Hindlimb muscle (tissue), 1 donor: ENCODE measurements at places on chromosomes 16 and 17.

GRCh38 chr16:24286741-24287405, 30.7 kb downstream of the CACNG3 start:
- no peak for DNase-seq

- no peak for DNase-seq
Measured at GRCh38 chr17:42803074-42803883, 4.6 kb downstream of the CNTD1 start.

DNA sequence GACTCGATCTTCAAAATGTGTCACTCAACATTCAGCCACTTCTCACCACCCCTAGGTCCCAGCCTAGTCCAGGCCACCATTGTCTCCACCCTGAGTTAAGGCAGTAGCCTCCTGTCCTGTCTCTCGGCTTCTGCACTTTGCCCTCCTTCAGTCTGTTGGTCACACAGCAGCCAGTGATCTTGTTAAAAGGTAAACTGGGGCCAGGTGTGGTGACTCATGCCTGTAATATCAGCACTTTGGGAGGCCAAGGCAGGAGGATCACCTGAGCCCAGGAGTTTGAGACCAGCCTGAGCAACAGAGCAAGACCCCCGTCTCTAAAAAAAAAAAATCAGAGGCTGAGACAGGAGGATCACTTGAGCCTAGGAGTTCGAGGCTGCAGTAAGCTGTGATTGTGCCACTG, 25.8 kb downstream of the WWP2 start:
- DNase-seq: no peak

DNA sequence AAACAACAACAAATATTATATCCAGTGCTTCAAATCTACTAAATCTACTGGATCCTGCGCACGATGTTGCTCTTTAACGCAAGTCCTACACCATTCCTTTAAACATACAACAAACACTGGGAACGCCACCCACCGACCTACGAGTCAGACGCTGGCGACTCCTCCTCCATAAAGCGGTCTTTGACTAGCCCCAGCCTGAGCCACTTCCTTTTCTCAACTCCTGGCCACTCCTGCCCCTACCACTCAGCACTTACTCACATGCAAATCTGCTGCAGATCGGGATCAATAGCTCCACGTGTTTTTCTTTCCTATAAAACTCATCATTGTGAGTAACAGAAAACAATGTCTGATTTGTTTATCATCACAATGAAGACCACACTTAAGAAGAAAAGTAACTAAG, 32.8 kb upstream of the MNT start:
- DNase-seq: no peak

- no peak for DNase-seq
Measured at GRCh38 chr16:20910781-20911321, 10.3 kb downstream of the LYRM1 start.

GRCh38 chr16:88329726-88330700, 52.7 kb upstream of the ZNF469 start:
- DNase-seq: no peak

- no peak for DNase-seq
Measured at GRCh38 chr17:79633993-79634813, 23.4 kb upstream of the RBFOX3 start.

- DNase-seq: no peak
Measured at GRCh38 chr16:71645450-71645849, 19.5 kb downstream of the MARVELD3 start.

DNA sequence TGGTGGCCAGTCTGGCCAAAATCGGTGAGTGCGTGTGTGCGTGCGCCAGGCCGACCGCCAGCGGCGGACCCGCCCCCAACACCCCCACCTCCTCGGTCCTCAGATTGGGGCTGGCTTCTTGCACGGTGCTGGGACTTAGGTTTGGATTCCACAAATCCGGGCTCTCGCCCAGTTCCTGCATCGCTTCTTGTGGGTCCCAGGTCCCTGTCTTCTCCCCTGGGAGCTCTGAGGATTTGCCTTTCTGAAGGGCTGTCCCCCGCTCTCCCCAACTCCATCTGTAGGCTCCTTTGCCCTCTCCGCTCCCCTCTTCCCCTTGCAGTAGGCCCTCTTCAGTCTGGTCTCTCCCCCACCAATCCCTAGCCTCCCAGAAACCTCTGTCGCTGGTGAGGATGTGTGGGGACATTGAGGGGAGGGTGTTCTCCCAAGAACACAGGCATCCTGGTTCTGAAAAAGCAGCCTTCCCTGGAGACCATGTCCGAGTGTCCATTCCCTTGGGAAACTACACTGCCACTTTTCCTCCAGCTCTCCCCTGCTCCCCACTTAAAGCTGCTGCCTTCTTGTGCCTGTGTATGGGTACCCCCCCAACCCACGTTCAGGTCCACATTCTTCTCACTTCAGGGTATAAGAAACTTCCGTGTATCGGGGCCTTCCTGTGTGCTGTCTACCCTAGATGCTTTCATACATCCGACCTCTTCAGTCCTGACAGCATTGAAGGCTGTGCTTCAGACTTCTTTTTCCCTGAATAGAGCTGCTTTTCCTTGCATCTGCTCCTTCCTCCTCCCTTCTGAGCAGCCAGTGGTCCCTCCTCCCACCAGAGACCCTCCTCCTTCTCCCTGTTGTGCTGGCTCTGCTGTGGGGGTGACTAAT, 632 bp downstream of the SLC9A5 start:
- no peak for DNase-seq

DNA sequence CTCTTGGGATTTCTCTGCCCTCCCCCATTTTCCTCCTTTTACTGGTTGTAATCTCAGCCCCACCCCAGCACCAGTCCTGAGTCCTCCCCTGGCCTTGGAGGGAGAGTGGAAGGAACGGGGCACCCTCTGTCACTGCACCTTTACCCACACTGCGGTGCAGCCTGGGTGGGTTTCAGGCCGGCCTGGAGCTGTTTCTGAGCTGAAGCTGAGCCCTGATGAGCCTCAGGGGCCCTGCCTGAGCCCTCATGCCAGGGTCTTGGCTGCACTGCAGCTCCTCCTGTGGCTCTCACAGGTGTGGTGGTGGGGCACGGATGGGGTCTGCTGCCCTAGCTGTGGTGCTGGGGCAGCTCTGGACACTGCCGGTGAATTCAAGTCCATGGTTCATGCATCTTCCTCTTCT, 34.5 kb downstream of the RNF213 start:
- no peak for DNase-seq

DNA sequence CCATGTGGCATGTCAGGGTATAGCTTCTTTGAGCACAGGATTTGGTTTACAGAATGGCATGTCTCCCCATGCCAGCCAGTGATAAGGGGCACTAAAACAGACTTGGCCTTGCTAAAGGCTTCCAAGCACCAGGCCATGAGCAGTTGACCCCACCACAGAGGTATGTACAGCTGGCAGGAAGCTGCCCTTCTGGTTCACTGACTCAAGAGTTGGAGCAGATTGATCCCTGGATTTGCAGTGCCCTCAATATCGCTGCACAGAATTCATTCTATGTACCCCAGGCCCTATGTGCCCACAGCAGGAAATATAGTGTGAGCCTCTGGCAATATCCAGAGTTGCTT, 24.3 kb downstream of the HLF start:
- DNase-seq: no peak

- DNase-seq: no peak
Measured at GRCh38 chr16:18833707-18834505, 32.6 kb upstream of the ARL6IP1 start.

GRCh38 chr17:63529711-63530556, 6.8 kb downstream of the KCNH6 start:
- DNase-seq: no peak

- no peak for DNase-seq
Measured at GRCh38 chr17:50596191-50597037, 35.9 kb downstream of the CACNA1G start.

DNA sequence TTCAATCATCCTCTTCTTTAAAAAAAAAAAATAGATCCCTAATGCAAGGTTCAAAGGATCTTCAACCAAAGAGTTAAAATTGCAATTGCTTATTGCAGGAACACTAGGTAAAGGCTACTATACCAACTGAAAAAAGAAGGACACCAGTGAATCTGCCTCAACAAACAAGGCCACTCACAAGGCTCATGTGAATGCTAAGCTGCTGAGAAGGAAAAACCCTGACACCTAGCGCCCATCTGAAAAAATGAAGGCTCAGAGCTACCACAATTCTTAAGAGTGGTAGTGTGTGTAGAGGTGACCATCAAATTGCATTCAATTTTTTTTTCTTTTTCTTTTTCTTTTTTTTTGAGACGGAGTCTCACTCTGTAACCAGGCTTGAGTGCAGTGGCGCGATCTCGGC, 201.6 kb upstream of the C17orf78 start:
- peak; percentile 16 for DNase-seq

DNA sequence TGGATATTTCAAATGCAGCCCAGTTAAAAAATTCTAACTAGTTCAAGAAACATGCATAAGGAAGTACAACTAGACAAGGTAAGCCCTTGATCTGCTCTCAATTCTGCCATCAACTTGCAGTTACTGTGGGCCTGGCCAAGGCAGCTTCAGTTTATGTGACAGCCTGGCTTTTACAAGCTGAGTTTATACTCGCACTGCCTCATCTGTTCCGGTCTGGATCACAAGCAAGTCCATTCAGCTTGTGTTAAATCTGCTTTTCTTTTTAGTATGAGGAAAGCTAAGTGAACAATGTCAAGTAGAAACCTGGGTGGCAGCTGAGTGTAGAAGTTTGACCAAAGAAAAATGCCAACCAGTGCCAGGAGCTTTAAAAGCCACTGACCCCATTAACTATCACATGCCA, 76.6 kb upstream of the CORO6 start:
- no peak for DNase-seq

DNA sequence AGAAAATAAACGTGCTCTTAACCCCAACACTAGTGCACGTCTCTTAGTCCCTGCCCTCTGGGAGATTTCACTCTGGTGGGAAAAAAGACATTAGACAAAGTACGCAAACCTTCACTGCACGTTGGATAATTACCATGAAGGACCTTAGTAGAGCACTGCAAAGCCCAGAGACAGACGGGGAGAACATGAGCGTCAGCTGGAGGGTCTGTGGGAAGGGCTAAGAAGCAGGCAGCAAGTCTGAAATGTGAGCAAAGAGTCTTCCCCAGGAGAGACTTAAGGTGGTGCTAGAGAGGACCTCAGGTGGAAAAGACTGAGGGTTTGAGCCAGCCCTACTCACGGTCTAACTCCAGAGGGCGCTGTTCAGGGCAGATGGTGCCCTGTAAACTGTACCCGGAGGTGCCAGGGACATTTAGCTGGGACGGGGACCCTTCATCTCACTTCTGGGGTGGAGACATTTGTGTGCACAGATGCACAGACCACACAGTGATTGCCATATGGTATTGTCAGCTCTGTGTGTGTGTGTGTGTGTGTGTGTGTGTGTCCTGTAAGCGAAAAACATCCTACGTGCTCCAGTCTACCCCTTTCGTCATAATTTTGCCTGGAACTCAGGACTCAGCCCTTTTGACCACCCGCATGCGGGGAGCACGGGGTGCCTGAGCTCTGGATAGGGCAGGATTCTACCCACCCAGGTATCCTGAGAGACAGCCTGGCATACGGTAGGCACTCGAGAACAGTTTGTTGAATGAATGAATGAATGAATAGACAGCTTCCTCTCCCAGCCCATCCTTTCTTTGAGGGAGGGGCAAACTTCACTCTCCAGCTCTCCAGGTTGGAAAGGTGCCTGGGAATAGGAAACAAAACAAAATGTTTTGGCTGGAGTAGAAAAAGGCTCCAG, 10.1 kb upstream of the STAC2 start:
- DNase-seq: no peak

- no peak for DNase-seq
Measured at GRCh38 chr17:11138023-11138422, 103.0 kb upstream of the SHISA6 start.

DNA sequence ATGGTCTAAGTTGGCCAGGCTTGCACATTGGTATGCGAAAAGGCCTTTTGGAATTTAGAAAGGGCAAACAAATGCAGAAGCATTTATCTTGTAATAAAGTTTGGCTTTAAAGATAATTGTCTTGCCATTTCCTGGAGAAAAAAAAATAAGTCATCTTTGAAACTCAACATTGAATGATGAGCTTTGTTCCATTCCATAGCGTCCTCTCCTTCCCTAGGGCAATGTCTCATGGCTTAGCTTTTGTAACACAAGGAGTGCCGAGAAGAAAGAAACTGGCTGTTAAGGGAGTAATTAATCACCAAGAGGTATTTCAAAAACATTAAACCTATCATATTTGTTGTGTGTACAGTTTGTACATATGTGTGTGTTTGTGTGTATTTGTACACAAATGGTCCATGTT, 372.3 kb downstream of the NPIPA8 start:
- no peak for DNase-seq

GRCh38 chr16:77812856-77813500, 24.6 kb downstream of the VAT1L start:
- no peak for DNase-seq

DNA sequence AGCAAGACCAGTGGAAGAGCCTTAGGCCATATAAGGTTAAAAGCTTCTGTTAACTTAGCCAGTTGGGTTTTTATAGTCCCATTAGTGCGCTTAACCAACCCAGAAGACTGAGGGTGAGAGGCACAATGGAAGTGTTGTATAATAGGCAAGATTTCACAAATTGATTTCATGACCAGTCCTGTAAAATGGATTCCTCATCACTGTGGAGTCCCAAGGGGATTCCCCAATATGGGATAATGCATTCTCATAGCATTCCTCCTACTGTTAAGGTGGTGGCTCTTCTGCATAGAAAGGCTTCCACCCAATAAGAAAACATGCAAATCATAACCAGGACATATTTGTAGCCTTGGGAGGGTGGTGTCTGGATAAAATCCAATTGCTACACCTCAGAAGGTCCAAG, 22.1 kb upstream of the B4GALNT2 start:
- no peak for DNase-seq

DNA sequence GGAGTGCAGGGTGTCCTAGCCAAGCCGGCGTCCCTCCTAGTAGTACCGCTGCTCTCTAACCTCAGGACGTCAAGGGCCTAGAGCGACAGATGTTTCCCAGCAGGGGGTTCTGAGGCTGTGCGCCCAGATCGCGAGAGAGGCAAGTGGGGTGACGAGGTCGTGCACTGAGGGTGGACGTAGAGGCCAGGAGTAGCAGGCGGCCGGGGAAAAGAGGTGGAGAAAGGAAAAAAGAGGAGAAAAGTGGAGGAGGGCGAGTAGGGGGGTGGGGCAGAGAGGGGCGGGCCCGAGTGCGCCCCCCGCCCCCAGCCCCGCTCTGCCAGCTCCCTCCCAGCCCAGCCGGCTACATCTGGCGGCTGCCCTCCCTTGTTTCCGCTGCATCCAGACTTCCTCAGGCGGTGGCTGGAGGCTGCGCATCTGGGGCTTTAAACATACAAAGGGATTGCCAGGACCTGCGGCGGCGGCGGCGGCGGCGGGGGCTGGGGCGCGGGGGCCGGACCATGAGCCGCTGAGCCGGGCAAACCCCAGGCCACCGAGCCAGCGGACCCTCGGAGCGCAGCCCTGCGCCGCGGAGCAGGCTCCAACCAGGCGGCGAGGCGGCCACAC, at the start of gene MMP2:
Gene MMP2 (plus strand): TSS at position 372 of the 603 bp plus-strand sequence. CDS start 282 bp downstream, outside the sequence.
- peak; percentile 89 for DNase-seq
